ENCODE measurements at places on chromosomes 16 and 17. TPM values are rescaled to one million over a fixed set of nuclear protein-coding genes. Genes with fewer than 3 reads are reported as not detected.

GRCh38 chr17:17205368-17206123, 587 bp downstream of the PLD6 start:
- peak; percentile 70 for DNase-seq

- DNase-seq = no peak
Observed at GRCh38 chr17:3799181-3799945, 1.6 kb downstream of the ITGAE start.

DNA sequence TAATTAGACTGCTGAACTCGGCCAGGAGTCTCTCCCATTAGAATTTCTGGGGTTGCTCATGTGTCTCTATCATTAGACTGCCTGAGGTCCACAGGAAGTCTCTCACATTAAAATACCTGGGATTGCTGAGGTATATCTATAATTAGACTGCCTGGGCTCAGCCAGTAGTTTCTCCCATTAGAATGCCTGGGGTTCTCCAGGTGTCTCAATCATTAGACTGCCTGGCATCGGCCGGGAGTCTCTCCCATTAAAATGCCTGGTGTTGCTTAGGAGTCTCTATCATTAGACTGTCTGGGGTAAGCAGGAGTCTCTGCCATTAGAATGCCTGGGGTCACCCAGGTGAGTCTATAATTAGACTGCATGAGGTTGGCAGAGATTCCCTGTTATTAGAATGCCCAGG, 2233.4 kb downstream of the TP53TG3F start:
- no peak for DNase-seq

- DNase-seq = no peak
Observed at GRCh38 chr16:5001571-5001970, 32.2 kb downstream of the NAGPA start.

- no peak for DNase-seq
Observed at GRCh38 chr16:58425245-58425644, 33.0 kb downstream of the GINS3 start.

- DNase-seq = no peak
Observed at GRCh38 chr16:50185005-50185505, 31.9 kb downstream of the TENT4B start.

DNA sequence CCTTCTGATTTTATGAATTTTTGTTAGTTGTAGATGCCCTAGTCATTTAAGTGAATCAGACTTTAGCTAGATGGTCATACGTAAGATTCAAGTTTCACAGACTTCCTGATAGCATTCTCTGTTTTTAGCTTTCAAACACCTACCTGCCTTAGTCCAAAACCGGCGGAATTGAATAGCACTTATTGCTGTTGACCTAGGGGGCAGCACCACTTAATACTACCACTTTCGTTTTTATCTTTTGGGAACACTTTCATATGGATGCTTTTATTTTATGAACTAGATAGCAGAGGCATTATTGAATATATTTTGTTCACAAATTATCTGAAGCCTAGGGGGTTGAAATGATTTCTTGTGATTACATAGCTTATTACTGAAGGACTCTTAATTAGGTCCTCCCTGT, 31.5 kb downstream of the TADA2A start:
- DNase-seq = no peak

GRCh38 chr17:29582254-29582765, 7.1 kb downstream of the GIT1 start:
- DNase-seq = no peak

GRCh38 chr16:2358811-2359210, 18.3 kb upstream of the ABCA3 start:
- no peak for DNase-seq

DNA sequence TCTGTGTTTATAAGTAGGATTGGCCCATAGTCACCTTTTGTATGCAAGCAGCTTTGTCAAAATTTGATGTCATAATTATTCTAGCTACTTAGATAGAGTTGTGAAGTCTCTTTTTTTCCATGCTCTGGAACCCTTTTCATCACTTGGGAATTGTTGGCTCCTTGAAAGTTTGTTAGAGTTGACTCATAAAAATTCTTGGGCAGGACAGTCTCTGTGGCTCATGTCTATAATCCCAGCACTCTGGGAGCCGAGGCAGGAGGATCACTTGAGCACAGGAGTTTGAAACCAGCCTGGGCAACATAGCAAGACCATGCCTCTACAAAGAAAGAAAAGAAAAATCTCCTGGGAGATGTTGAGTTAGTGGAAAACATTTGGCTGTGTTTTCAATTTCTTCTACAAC, 45.7 kb upstream of the MRC2 start:
- DNase-seq = no peak

- peak; percentile 58 for DNase-seq
Observed at GRCh38 chr16:11742093-11742535, 543 bp downstream of the TXNDC11 start.

- DNase-seq = peak; percentile 62
Observed at GRCh38 chr16:4404247-4404966, 12.0 kb downstream of the CORO7 start.

DNA sequence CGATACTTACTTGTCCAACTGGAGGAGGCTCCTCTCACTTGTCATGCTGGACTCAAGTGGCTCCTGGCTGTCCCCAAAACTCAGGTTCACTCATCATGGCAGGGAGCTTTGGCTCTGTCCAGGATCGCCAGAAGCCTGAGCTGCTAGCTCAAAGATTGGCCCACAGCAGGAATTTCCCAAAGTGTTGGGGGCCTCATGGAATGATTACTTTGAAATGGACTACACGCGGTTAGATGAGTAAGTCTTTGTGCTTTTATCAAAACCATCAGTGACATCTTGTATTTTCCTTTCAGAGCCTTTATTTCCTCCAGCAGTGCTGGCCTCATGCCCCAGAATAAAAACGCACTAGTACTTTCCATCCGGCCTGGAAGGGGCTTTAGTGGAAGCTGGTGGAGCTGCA, 29.2 kb upstream of the PHB1 start:
- DNase-seq = no peak

- no peak for DNase-seq
Observed at GRCh38 chr17:6506679-6507231, 49.6 kb downstream of the PITPNM3 start.

- DNase-seq = no peak
Observed at GRCh38 chr16:12462426-12463280, 341.0 kb downstream of the CPPED1 start.

DNA sequence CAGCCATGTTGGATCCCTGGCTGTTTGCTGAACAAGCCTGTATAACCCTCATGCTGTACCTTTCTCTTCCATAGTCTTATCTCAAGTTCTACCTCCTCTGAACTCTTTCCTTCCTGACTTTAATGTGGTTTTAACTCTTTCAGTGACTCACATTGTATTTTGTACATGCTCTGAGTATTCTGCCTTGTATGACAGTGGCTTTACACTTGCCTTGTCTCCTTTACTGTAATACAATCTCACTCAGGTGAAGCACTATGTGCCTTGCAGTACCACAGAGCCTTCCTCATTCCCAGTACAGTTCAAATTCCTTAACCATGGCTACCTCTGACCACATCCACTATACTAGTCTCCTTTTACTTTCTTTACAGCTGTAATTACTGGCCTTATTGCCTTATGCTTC, 14.1 kb downstream of the PSMD11 start:
- DNase-seq = no peak

DNA sequence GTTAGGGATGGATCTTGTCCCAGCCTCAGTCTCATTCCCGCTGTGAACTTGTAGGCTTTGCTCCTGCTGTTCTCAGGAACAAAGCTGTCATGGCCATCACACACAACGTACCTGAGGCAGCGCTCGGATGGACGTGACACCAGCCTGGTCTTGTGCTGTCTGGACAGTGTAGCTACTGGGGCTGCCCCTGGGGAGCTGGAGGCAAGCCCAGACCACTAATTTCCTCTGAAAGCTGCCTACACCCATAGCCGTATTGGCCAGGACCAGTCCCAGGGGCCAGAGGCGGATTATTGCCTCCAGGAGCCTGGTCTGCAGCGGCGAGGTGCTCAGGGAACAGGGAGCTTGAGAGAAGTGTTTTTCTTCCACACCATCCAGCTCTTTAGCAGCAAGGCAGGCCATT, 11.7 kb downstream of the ZNHIT3 start:
- no peak for DNase-seq

- no peak for DNase-seq
Observed at GRCh38 chr16:15707332-15707731, 57.3 kb downstream of the NDE1 start.

DNA sequence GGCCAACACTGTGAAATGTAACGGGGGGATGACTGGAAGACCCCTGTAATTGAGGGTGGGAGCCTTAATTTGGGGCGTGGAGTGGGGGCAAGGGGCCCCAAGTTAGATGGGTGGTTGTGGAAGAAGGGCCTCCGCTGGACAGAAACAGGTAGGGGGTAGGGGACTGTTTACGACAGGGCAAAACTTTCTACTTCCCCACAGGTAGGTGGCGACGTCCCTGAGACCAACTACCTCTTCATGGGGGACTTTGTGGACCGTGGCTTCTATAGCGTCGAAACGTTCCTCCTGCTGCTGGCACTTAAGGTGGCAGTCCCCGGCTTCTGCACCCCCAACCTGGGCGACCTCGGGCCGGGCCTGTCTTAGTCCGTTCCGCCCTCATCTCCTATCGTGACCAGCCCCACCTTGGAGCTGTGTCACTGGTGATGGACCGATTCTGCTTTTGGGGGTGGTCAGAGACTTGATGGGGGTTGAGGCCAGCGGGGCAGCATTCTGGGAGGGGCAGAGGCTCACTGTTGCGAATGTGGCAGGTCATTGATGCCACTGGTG, 6.8 kb downstream of the PPP4C start:
- DNase-seq = no peak

Gene SPATA22
- total RNA-seq = 0.50 TPM

Gene ALOX12
- not detected for total RNA-seq

Gene CDIPT
- 65.8 TPM for total RNA-seq

Gene PLEKHM1
- 28.0 TPM for total RNA-seq

Gene KRTAP4-5
- not detected for total RNA-seq

Gene RGS11
- 14.8 TPM for total RNA-seq

Gene SEPTIN12
- total RNA-seq = not detected

Gene SDK2
- 1.5 TPM for total RNA-seq

Measured in left ventricle myocardium superior (tissue), 1 donor.